ENCODE measurements at places on chromosomes 3 and 15.

DNA sequence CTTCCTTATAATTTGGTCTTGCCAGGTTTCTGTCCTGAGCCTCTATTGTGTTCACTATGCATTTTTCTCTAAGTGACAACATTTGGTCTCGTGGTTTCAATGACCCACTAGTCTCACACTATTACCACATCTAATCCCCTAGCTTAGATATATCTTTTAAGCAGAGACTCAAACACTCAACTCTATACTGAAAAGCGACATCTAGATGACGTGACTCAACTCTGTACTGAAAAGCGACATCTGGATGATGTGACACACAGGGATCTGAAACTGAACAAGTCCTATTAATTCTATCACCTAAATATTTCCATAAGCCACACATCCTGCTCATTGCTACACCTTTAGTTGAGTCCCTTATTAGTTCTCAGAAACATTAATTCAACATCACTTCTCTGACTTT is 141.7 kb upstream of the MBNL1 start:
- no peak for DNase-seq

DNA sequence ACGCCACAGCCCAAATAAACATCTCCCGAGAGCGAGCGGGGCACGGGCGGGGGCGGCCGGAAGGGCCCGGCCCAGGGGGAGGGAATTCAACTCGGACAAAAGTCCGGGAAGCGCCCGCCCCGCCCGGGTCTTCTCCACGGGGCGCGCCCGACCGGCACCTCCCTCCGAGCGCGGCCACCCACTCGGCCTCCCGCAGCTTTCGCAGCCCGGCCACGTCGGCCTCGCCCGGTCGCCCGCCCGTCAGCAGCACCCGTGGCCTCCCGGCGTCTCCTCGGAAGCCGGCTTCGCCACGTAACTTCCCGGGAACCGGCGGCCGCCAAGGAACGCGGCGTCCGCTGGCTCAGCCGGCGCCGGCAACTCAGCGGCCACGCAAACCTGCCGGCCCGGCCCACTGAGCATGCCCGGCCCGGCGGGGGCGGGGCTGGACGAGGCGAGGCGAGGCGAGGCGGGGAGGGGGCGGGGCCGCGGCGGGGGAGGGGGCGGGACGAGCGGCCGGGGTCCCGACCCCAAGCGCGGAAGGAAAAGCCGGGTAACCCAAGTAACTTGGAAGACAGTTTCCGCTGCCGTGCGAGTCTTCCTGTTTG is at the start of gene TJP1:
TJP1 (minus strand) TSS at position 369 of the 584 bp plus-strand sequence. CDS start 440 bp downstream, outside the sequence.
- peak; percentile 92 for DNase-seq

GRCh38 chr3:69833591-69833990 is 94.3 kb downstream of the MITF start:
- DNase-seq = no peak

DNA sequence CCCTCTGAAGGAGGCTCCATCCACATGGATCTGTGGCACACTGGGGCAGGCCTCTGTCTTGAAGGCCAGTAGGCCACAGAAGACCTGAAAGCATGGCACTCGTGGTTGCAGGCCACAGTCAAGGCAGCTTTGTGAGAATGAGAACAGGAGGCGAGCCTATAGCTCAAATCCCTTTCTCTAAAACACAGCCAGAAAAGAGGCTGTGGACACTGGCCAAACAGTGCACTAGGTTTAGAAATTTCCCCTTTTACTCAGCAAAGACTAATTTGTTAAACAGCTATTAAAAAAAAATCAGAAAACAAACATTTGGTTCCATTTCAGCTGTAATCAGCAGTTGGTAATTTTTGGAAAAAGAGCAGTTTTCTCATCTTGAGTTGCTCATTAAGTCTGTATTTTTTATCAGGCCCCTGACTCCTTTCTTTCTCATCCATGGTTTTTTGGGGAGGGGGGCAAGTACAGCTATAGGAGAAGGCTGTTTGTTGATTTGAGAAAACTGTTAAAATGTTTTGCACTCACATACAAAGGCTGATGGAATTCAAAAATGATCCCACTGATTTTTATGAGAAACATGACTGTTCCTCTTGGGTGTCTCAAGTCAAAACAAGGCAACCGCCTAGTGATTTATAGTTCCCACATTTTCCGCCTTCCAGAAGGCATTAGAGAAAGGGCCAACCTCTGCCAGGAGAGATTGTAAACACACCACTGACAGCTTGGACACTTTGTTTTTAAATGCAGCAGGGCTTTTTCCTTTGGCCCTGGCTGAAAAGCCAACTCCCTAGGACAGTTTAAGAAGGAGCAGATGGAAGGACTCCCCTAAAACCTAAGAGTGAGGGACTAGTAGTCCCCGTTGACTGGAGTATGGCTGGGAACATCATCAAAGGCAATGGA is 28.1 kb downstream of the PARP16 start:
- DNase-seq = no peak

DNA sequence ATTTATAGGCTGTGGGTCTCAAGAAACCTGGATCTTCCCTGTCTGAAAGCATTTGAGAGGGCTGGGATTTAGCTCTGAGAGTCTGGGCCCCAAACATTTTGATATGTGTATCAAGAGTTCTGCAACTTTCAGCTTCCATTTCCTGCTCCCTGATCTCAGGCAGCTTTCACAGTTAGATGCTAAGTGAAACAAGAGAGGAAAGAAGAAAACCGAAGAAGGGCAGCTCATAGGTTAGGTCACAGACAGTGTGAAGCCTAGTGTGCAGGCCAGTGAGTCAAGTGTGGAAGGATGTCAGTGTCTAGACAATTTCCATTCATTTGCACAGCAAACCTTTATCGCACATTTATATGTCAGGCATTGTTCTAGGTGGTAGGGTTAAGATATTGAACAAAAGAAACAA is 173.6 kb upstream of the PROK2 start:
- no peak for DNase-seq

GRCh38 chr3:134681522-134681900 is 30.7 kb upstream of the KY start:
- no peak for DNase-seq

DNA sequence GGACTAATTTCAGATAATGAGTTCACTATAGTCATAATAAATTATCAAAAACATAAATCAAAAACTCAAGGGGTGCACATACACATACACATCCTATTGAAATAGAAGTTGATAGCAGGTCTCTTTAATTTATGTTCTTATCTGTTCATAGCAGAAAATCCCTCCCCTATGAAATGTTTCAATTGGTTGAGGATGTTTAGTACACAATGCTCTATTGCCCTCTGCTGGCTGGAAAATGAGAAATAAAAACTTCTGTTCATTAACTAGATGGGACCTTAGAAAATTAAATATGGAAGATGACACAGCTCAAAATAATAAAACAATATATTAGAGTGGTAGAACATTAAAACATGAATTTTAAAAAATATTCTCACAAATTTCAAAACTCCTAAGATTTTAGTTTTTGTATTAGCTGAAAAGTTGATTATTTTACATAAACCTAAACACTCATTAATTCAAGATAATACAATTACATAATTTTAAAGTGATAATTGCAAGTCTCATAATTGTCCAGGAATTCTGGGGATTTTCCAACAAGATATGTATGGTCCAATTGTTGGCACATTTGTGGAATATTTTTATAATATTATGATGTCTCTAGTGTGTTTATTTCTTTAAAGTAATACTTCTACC is 735.0 kb downstream of the ROBO1 start:
- no peak for DNase-seq

DNA sequence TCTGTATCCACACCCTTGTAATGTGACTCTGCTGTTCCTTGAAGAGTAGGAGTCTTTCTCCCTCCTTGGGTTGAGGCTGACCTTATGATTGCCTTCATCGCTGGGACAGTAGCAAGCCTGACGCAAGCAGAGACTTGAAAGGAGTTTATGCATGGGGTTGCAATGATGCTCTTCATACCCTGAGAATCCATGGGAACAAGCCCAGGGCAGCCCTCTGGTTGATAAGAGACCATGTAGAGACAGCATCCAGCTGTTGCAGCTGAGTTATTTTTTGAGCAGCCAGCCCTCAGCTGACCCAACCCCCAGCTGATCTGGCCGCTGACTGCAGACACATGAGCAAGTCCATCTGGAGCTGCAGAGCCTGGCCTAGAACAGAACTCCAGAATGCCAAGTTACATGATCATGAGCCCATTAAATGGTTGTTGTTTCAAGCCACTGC is 60.6 kb upstream of the ARNT2 start:
- DNase-seq = peak; percentile 82

DNA sequence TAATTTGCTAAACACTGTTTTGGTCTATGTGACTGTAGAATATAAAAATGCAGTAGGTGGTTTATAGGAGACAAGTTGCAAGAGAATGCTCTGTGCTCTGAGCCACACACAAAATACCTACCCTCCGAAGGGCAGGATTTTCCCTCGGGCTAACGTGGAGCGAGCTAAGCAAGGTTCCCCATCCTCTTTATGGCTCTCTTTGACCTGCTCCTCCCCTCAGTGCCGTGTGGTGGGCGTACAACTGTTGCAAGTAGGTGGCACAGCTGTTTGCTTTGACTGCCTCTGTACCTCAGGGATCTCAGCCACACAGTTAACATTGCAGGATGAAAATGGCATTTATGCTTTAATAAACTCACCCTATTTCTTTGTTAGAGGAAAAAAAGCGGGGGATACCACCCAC is 339.1 kb downstream of the SATB1 start:
- DNase-seq = no peak

- no peak for DNase-seq
Measured at GRCh38 chr15:33158366-33158765, 36.1 kb downstream of the FMN1 start.

DNA sequence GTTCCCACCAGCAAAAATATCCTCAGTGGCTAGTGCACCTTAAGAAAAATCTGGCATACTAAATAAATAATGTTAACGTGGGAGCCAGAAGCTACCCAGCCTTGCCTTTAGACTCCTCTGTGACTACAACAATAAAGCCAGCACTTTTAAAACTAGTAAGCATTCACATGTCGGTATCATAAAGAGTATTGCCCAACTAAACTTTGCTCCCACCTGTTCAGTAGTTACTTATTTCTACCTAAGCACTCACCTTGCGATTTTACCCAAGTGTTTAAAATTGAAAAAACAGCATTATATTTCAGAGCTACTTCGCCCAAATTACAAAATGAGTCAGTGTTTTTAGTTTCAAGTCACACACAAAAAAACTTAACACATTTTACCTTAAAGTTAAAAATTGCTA is 12.8 kb downstream of the ALDH1L1 start:
- DNase-seq = no peak

DNA sequence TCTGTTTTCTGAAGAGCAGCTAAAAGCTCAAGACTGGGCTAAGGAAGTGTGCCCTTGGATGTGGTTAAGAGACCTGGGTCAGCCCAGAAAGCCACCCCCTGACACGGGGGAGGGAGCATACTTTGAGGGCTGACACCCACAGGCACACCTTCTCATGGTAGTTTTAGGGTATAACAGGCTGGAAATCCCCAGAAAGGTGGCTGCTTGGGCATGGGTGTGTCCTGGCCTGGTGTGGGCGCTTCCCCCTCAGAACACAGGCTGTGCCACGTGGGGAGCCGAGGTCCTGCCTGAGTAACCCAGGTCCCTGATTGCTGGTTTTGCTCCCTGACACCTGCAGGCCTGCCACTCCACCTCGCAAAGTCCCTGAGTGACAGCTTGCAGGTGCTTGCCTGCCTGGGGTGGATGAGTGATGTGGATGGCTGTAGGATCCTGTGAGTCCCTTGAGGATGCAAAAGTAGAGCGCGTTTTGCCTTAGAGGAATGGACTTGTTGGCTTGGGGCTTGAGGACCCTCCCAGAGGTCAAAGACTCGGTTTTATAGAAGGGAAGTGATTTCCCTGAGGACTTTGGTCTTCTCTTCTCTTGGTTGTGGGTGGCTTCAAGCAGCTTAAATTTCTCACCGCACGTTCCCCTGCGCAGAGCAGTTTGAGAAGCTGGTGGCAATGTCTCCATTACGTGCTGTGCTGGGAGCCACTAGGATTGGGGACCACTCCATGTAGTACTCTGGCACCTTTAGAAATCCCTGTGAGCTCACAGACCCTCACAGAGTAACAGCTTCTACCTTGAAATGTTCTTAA is 94.4 kb downstream of the DNASE1L3 start:
- DNase-seq = no peak

GRCh38 chr3:25962255-25962654 is 172.4 kb downstream of the OXSM start:
- DNase-seq = no peak

DNA sequence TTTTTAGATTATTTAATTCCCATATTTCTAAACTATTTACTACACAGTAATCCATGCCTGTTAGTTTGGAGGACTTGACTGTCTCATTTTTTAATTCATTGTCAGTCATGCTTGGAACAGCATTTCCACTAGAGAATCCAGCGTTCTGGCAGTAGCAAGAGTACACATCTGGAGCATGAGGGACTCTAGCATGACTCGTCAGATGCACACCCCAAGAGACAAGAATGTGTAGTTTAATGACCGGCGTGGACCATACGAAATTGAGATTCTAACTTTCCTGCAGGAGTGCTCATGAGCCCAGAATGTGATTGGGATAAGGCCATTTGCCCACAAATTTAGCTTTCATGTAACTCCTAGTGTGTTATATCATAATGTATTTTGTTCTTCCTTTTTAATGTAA is 48.9 kb downstream of the ASB7 start:
- DNase-seq = no peak
